ENCODE measurements at places on chromosomes 11 and 22. TPM values are rescaled to one million over a fixed set of nuclear protein-coding genes. Genes with fewer than 3 reads are reported as not detected.

Gene PACS1
- 44.9 TPM for total RNA-seq

Gene RGL4
- 0.34 TPM for total RNA-seq

Gene MS4A15
- not detected for total RNA-seq

Gene FAT3
- 2.7 TPM for total RNA-seq

Gene JHY
- 1.5 TPM for total RNA-seq

Gene DKK3
- 18.9 TPM for total RNA-seq
